ENCODE measurements at places on chromosomes 6 and 20.

GRCh38 chr20:21548390-21549035 lies 34.6 kb upstream of the NKX2-2 start:
- H3K27ac ChIP-seq: no peak overlapping the region
- no peaks in the 10 kb centered on the region for H3K4me1 ChIP-seq
- no peaks in the 10 kb centered on the region for H3K36me3 ChIP-seq
- no peak for DNase-seq
- H3K27me3 ChIP-seq: no peaks in the 10 kb centered on the region
- H3K4me3 ChIP-seq: no peak overlapping the region

DNA sequence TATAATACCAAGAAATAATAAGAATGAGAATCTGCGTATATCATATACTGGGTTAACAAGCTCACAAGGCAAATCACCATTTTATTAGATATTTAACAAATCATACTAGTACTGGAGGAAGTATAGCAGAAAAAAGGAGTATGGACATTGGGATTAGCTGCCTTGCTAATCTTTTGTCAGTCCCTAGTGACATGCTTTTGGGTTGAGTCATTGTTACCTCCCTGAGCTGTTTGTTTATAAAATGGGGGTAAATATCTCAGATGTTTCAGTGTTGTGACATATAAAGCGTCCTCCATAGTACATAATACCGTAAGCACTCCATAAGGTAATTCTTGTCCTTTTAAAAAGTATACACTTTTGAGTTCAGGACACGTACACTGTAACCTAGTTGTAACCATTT lies 107.0 kb downstream of the ESR1 start:
- no peak overlapping the region for H3K4me3 ChIP-seq
- no peak for DNase-seq

DNA sequence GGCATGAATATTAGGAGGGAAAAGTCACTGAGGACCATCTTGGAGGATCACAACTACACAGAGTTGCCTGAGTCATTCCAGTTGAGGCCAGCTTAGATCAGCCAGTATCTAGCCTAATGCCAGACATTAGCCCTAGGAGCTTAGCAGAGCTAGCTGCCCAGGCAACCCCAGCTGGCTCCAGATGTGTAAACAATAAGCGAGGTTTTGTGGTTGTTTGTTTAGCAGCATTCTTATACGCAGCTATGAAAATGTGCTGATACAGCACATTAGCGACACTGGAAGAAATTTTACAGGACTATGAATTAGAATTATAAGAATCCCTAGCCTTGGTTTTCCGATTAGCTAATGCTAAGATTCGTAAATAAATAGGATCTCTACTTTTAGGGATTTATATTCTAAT lies 59.3 kb downstream of the BTBD3 start:
- no peaks in the 10 kb centered on the region for H3K36me3 ChIP-seq
- H3K27me3 ChIP-seq: peaks cover 12% of the 10 kb centered on the region
- H3K27ac ChIP-seq: no peak overlapping the region
- no peak overlapping the region for H3K4me3 ChIP-seq

GRCh38 chr6:160327981-160328380 lies 20.2 kb upstream of the SLC22A3 start:
- H3K4me1 ChIP-seq: no peaks in the 10 kb centered on the region
- no peak overlapping the region for H3K27ac ChIP-seq
- DNase-seq: no peak
- H3K27me3 ChIP-seq: no peaks in the 10 kb centered on the region
- H3K4me3 ChIP-seq: no peak overlapping the region

DNA sequence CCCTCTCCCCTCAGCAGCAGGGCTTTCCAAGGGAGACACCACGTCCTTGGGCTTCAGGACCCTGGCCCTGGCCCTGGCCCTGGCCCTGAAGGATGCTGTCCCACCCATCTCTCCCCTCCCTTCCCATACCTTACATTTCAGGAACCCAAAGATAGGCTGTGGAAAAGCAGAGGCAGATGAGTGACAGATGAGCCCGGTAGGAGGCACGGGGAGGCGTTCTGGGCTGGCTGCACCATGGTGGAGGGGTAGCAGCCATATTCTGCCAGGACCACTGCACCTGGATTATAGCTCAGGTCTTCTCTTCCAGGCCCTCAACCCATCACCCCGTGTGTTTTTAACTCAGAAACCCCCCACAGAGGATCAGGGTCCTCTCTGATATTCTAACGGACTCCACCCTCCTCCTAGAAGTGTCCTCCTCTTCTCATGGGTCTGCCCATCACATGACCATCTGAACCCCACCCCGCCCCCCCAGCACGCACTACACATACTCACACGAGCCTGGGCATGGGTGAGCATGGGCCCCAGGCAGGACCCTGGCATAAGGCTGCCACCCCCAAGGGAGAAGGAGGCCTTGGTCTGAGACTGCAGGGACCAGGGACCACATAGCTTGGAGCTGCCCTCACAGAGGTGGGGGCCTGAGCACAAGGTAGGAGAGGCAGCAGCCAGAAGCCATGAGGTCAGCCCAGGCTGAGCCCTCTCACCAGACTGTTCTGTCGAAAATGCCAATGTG lies 220.8 kb upstream of the CDH4 start:
- no peaks in the 10 kb centered on the region for H3K4me1 ChIP-seq
- no peak for DNase-seq
- H3K36me3 ChIP-seq: no peaks in the 10 kb centered on the region
- no peaks in the 10 kb centered on the region for H3K27me3 ChIP-seq
- H3K4me3 ChIP-seq: no peak overlapping the region

- no peak overlapping the region for H3K27ac ChIP-seq
- H3K4me1 ChIP-seq: no peaks in the 10 kb centered on the region
- DNase-seq: no peak
- H3K36me3 ChIP-seq: no peaks in the 10 kb centered on the region
- no peaks in the 10 kb centered on the region for H3K27me3 ChIP-seq
Measured at GRCh38 chr20:41854765-41855164, 236.6 kb upstream of the CHD6 start.

- H3K27me3 ChIP-seq: no peaks in the 10 kb centered on the region
- H3K27ac ChIP-seq: no peak overlapping the region
- DNase-seq: no peak
- H3K4me1 ChIP-seq: no peaks in the 10 kb centered on the region
Measured at GRCh38 chr6:124470803-124471202, 491.4 kb upstream of the RNF217 start.

- H3K4me1 ChIP-seq: peaks cover 5% of the 10 kb centered on the region
- H3K27me3 ChIP-seq: no peaks in the 10 kb centered on the region
- H3K27ac ChIP-seq: no peak overlapping the region
- peak; percentile 8 for DNase-seq
Measured at GRCh38 chr6:156109713-156110112, 654.1 kb upstream of the NOX3 start.

DNA sequence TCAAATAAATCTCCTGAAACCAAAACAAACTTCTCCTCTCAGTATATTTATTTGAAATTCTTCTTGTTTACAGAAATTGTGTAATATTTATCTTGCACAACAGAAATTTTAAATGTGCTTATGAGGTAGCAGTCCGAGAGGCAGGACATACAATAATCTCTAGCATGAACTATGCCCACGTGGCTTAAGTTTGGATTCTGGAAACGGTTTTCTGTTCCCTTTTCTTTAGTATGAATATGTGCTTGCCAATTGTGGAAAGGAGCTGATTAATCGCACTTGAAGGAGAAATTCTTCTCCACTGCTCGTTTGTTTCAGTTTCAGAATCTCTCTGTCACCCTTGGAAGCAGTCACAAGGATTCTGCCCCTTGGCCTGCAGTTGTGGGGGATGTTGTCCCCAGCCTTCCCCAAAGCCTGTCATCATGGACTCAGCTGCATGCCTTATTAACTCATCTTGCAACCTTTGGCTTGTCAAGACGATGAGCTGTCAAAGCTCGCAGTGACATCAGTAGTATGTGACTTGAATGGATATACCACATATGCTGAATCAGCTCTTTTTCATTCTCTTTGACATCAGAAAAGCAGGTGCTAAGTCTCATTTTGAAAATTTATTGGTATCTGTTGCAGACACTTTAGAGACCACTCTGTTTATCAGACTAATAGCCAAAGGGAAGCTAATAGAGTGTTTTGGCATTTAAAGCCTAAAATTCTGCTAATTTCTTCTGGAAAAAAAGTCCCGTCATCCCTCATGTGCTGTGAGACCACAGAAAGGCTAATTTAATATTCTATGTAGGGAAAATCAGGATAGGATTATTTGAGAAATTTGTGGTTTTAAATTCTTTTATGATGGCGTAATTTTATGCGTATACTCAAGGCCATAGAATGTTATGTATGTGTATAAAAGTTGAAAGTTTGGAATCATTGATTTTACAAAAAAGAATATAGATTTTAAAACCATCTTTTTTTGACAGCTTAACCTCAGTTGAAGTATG lies 186.8 kb downstream of the ARID1B start:
- peak; percentile 63 for DNase-seq
- peak overlapping the region; percentile 58 for H3K4me3 ChIP-seq
- H3K36me3 ChIP-seq: no peaks in the 10 kb centered on the region
- H3K27ac ChIP-seq: peak overlapping the region; percentile 79

DNA sequence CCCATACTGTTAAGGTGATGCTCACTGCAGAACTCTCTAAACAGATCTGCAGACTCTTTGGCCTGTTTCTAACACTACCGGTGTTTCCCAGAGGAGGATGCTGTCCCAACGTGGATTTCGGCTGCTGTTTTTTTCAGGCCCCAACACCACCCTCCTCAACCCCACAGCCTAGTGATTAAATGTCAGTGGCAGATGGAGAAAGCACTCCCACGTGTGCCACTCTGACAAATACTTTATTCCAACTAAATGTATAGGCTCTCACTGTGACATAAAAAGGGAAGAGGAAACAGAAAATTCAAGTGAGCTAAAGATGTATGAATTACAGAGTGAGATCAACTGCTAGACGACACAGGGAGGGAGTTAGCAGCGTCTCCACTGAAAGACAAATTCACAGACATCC lies 3.6 kb downstream of the TBC1D20 start:
- H3K27me3 ChIP-seq: no peaks in the 10 kb centered on the region
- peaks cover 7% of the 10 kb centered on the region for H3K4me1 ChIP-seq
- H3K27ac ChIP-seq: no peak overlapping the region
- no peak for DNase-seq
- H3K36me3 ChIP-seq: peaks cover 2% of the 10 kb centered on the region
- no peak overlapping the region for H3K4me3 ChIP-seq

DNA sequence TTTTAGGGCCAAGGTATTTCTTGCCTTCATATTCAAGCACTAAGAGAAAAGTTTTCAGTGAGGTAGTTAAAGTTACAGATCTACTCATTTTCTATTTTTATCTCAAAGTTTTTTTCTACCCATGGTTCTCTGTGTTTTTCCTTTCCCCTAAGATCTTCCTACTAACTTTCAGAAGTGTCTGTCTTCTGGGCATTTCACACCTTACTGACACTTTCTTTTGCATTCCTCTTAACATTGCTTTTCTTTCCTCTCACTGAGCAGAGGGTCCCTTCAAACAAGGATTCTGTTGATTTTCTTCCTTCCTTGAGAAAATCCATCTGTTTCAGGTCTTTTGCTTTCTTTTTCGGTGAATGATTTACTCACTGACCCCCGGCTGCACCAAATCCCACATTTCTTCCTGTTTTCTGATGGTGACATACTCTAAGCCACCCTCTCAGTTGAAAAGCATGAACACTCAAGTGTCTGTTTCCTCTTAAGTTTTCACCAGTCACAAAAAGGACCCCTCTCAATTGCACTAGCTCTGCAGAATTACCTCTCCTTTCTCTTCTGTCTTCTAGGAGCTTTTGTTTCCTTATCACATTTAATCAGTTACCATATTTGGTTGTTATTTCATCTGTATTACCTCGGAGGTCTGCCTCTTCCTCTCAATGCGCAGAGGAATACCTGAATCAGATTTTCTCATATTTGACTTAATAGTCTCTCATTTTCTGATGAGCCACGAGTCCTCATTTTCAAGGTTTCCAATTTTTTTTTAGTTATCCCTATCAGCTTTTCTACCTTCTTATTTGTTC lies 73.5 kb upstream of the RNF217 start:
- H3K27ac ChIP-seq: no peak overlapping the region
- DNase-seq: peak; percentile 3
- H3K36me3 ChIP-seq: no peaks in the 10 kb centered on the region
- no peaks in the 10 kb centered on the region for H3K27me3 ChIP-seq
- peak overlapping the region; percentile 11 for H3K4me3 ChIP-seq

GRCh38 chr6:168464546-168464945 lies 23.6 kb downstream of the SMOC2 start:
- no peaks in the 10 kb centered on the region for H3K4me1 ChIP-seq
- no peaks in the 10 kb centered on the region for H3K36me3 ChIP-seq
- no peak for DNase-seq
- H3K4me3 ChIP-seq: no peak overlapping the region

DNA sequence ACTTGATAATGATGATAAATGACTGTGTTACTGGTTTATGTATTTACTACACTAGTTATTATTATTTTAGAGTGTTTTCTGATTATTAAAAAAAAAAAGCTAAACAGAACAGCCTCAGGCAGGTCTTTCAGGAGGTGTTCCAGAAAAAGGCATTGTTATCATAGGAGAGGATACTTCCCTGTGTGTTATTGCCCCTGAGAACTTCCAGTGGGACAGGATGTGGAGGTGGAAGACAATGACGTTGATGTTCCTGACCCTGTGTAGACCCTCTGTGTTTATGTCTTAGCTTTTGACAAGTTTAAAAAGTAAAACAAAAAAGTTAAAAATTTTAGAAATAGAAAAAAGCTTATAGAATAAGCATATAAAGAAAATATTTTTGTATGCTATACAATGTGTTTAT lies 49.1 kb downstream of the NCOA7 start:
- no peaks in the 10 kb centered on the region for H3K36me3 ChIP-seq
- no peak for DNase-seq
- no peak overlapping the region for H3K4me3 ChIP-seq
- no peak overlapping the region for H3K27ac ChIP-seq
- no peaks in the 10 kb centered on the region for H3K27me3 ChIP-seq
- H3K4me1 ChIP-seq: peaks cover 2% of the 10 kb centered on the region

GRCh38 chr6:63721181-63721580 lies 85.6 kb downstream of the PHF3 start:
- DNase-seq: no peak
- no peaks in the 10 kb centered on the region for H3K4me1 ChIP-seq
- H3K27me3 ChIP-seq: no peaks in the 10 kb centered on the region
- H3K4me3 ChIP-seq: no peak overlapping the region
- H3K27ac ChIP-seq: no peak overlapping the region
- H3K36me3 ChIP-seq: no peaks in the 10 kb centered on the region

GRCh38 chr20:34088305-34089174 lies 23.5 kb downstream of the EIF2S2 start:
- H3K27ac ChIP-seq: no peak overlapping the region
- H3K36me3 ChIP-seq: peaks cover 63% of the 10 kb centered on the region
- H3K4me1 ChIP-seq: no peaks in the 10 kb centered on the region

All from IMR-90 (cell line).